ENCODE measurements at places on chromosomes 2 and 18.

DNA sequence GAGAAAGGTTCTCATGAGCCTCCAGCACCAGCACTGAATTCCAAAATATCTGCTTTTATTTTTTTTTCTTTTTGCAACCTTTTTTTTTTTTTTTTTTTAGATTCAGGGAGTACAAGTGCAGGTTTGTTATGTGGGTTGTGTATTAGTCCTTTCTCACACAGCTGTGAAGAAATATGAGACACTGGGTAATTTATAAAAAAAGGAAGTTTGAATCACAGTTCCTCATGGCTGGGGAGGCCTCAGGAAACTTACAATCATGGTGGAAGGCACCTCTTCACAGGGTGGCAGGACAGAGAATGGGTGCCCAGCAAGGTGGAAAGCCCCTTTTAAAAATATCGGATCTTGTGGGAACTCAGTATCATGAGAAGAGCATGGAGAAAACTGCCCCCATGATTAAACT, 7.9 kb upstream of the TMX3 start:
- DNase-seq, result no peak

- DNase-seq, result no peak
These were observed 417.6 kb upstream of the MEX3C start for GRCh38 chr18:51614967-51615571.

- DNase-seq, result no peak
These were observed 32.3 kb upstream of the XDH start for GRCh38 chr2:31446848-31447247.

- no peak for DNase-seq
These were observed 576.5 kb downstream of the EPHA4 start for GRCh38 chr2:220995581-220995980.

All from anterior cingulate cortex (tissue), 58 donors.